Stimulated activated CD4-positive, alpha-beta T cell treated with anti-CD3 and anti-CD28 coated beads, Interleukin-1b, Interleukin-23, amount 100 ng/mL, for 24 hours (primary cell): ENCODE measurements at places on chromosomes 7 and 10.

DNA sequence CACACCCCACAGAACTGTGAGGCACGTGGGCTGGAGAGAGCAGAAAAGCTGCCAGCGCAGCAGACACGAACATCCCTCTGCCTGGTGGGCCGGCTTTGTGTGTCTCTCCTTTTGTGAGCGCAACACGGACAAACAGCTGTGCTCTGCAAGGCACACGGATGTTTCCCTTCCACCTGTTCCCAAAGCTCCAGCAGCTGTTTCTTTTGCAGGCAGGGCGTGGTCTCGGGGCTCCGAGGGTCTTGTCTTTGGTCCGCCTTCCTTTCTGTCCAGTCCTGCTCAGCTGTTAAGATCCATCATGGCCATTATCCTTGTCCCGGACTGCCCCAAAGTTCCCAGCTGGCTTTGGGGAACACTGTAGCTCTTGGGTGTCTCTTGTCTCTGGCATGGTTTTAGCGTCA, 32.7 kb upstream of the SH2B2 start:
- no peak for DNase-seq

GRCh38 chr7:44264221-44264931, 61.0 kb downstream of the CAMK2B start:
- no peak for DNase-seq

DNA sequence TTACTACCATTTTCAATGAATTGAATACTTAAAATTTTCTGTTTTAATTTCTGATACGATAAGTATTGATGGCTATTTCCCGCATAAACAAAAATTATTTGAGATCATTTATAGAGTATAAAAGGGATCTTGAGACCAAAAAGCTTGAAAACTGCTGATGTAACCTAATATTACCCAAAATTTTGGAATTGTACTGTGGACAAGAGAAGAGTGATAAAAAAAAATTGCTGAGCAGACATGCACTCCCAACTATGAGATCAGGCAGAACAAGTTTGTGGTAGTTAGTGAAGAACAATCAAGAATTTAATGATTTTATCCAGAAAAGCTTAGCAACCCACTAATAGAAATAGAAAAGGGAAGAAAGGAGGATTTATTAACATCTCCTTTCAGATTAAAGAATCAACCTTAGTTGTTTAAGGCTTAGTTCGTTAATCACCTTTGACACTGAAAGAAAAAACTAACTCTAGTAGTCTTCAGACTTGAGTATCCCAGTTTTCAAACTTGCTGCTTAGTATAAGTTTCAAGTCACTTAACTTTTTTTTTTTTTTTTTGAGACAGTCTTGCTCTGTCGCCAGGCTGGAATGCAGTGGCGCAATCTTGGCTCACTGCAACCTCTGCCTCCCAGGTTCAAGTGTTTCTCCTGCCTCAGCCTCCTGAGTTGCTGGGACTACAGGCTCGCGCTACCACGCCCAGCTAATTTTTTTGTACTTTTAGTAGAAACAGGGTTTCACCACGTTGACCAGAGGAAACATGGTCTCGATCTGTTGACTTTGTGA, 50.6 kb upstream of the ZC3HAV1 start:
- no peak for DNase-seq

GRCh38 chr7:30996883-30997282, 33.1 kb downstream of the GHRHR start:
- DNase-seq = no peak

GRCh38 chr10:122047560-122047959, 58.6 kb downstream of the TACC2 start:
- no peak for DNase-seq

DNA sequence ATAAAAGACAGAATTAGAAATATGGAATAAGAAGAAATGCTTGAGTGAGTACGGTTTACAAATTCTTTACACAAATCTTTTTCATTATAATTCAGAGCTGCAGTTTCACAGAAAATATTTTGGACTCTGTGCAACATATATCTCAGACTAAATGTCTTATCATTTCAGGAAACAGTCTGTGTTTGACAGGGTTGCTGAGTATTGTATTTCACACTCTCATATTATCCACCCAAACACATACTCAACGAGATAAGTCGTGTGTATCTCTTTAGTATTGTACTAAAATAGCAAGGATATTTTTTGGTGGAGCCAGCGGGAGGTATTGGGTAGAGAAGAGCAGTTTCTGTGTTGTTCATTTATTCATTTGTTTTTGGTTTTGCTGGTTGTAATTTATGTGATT, 39.0 kb upstream of the SLC39A12 start:
- no peak for DNase-seq

DNA sequence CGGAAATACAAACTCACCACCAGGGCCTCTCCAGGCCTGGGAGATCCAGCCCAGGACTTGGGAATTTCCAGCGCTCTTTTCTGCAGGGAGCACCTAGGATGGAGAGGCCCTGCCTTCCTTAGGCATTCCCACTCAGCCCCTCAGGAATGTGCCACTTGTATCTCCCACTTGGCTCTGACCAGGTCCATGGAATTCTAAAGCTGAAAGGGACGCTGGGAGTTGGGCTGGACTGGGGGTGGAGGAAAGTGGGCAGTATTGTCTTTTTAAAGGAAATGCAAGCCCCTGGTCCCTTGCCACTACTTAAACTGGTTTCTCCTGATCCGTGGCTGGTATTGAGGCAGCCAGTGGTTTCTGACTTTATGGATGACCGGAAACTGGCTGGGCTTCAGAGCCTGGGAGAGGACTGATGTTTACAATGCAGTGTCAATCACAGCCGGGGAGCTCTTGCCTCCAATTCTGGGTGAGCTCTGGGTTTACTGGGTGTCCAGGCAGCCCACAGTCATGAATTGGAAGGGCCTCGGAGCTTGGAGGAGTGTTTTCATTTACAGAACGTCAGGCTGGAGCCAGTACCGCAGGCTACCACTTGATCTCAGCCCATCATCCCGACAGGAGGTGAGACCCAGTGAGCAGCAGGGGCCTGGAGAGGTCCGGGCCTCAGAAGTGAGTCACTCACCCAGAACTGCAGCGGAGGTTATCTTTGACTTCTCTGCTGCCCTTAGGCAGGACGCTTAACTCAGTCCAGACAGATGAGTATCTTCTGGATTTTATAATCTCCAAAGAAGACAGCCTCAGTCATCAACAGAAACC, 27.3 kb downstream of the AGAP3 start:
- no peak for DNase-seq

GRCh38 chr10:64306729-64307327, 785.6 kb downstream of the REEP3 start:
- DNase-seq = no peak

DNA sequence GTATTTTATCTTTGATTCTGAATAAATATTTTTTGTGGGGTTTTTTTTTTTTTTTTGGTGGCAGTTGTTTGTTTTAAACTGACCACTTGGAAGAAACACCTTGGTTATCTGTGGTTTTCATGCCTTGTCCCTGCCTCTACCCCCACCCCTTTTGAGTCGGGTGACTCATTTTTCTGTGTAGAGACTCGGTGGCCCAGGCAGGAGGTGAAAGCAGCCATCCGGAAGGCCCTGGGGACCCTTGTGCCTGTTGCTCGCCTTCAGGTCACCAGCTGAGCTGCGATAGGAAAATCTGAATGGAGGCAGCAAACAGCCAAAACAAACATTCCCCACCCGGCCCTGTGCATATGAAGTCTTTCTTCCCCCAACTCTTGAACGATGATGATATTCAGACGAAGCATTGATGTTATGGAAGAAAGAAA, 22.8 kb downstream of the CYP17A1 start:
- DNase-seq = no peak

- no peak for DNase-seq
Observed at GRCh38 chr7:152333134-152333533, 102.7 kb downstream of the KMT2C start.

DNA sequence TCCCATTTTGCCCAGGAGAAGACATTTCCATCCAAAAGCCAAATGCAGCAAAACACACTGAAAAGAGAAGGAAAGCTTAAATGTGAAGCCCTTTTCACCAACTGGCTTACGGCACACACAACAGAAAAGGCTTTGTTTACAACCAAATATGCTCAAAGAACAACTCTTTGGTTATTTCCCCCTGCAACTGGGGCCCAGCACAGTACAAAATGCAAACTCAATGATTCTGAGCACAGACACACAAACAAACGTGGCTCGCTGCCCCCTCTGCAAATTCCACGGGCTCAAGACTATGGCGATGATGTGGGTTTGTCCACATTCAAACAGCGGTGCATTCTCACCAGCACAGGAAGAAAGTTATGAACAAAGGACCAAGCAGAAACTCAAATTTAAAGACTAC, 5.3 kb downstream of the CPXM2 start:
- no peak for DNase-seq

DNA sequence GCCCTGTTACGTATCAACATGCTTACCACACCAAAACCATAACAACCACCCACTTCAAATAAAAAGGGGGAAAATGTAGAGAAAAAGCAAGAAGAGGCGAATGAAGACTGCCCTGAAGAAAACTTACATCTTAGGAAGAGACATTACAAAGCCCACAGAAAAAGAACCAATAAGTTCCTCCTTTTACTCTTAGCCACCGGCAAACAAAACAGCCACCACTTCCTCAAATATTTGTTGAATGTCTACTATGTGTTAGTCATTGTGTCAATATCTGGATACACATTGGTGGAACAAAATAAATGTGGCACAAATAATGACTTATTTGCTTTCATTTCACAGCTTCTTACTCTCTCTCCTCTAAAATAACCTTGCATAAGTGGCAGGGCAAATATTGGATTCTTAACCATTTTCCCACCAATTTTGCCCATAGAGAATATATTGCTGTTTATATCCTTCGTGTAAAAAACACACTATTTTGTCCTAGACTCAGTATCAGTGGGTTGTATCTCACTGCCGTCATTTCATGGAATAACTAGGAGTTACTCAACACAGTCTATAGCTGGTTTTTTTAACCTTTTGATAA, 106.8 kb downstream of the ANK3 start:
- no peak for DNase-seq

DNA sequence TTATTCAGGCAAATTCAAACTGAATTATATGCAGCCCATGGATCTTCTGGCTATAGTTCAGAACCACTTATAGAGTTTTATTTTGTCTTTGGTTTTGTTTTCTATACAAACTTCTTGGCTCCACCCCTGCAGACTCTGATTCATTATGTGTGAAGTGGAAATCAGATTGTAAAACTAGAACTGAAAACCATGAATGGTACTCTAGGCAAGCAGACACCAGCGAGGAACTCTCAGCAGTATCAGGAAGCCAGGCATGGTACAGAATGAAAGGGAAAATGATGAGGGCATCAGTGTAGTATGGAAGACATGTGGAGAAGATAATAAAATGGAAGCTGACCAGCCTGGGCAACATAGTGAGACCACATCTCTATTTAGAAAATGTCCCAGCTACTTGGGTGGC, 1026.9 kb upstream of the C7orf33 start:
- DNase-seq = no peak

GRCh38 chr10:121559326-121560026, 38.8 kb downstream of the FGFR2 start:
- no peak for DNase-seq

DNA sequence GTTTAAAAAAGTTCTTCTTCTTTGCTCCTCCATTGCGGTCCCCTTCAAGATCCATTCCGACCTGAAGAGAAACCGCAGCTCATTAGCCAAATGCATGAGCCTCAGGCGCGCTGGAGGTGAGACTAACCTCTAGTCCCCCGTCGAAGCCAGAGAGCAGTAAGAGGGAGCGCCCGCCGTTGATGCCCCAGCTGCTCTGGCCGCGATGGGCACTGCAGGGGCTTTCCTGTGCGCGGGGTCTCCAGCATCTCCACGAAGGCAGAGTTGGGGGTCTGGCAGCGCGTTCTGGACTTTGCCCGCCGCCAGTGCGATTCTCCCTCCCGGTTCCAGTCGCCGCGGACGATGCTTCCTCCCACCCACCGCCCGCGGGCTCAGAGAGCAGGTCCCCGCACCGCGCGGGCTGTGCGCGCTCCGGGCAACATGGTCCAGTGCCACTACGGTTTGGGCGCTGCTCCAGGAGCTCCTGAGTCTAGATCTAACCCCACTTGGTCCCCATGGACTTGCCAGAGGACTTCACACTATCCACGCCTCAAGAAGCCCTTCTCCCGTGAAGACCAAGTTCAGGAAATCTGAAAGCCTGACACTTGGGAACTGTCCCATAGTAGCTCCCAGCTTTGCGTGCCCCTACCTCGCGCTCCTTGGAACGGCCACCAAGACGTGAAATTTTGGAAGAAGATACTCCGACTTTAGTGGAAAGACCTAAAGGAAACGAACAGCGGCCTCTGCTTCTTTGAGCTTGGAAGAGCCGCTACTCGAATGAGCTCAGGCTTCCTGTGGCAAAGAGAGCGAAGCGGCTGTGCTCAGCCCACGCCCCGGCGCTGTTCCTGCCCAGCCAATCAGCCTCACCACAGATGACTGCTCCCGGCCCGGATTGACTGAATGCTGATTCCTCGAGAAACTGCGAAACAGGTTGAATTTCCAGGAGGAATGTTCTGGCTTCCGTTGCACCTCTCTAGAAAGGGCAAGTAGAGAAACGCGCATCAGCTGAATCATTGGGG, at the start of gene ABCB1:
TSS of gene ABCB1 (minus strand) at position 755 of the 995 bp plus-strand sequence. CDS start at position 55, 700 bp downstream.
- peak; percentile 21 for DNase-seq

DNA sequence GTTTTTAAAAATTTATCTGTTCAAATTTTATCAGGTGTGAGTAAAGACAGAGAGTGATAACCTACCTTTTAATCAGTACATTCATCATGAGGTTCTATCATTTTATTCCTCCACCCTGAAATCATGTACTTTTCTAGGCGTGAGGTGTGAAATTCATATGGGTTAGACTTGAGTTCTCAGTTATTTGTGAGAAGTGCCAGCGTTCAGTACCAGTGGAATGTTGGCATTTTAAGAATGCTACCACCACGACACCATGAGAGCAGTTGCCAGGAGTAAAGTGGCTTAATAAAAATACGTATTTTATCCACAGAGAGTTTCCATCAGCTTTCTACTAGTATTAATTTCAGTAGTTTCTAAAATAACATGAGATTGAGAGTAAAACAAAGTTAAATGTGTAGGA, 104.1 kb upstream of the FERD3L start:
- no peak for DNase-seq

GRCh38 chr7:69892790-69893189, 294.5 kb downstream of the AUTS2 start:
- no peak for DNase-seq

DNA sequence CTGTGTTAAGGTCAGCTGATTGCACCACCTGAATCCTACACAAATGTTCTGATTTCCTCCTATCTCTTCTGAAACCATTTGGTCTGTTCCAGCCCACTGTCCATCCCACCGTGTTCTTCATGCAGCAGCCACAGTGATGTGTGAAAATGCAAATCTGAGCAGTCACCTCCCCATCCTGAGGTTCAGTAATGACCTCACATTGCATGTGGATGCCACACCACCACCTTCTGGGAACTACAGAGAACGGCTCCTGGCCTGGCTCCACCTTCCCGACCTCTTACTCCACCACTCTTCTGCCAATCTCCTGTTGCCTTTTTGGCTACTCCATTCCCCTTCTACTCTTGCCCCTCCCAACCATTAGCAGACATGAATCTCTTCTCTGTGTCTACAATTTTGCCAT, 244.4 kb downstream of the TNS3 start:
- no peak for DNase-seq

GRCh38 chr7:109354552-109354951, 784.9 kb downstream of the DNAJB9 start:
- DNase-seq = no peak
